ENCODE measurements at places on chromosomes 1 and 21.

DNA sequence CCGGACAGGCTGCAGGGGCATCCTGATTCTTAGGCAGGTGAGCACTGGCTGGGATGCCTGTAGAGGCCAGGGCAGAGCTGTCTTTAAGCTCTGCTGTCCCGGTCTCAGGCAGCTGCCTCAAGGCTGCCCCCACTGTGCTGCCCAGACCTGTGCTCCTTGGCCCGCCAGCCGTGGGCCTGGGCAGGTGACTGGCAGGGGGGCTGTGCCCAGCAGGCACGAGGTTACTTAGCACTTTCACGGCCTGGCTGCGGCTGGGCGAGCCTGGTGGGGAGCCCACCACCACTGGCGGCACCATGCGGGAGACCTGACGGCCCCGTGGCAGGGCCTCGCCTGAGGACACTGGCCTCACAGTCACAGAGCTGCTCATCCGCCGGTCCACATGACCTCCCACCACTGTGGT is 8.2 kb downstream of the CRYBG2 start:
- DNase-seq, result no peak

DNA sequence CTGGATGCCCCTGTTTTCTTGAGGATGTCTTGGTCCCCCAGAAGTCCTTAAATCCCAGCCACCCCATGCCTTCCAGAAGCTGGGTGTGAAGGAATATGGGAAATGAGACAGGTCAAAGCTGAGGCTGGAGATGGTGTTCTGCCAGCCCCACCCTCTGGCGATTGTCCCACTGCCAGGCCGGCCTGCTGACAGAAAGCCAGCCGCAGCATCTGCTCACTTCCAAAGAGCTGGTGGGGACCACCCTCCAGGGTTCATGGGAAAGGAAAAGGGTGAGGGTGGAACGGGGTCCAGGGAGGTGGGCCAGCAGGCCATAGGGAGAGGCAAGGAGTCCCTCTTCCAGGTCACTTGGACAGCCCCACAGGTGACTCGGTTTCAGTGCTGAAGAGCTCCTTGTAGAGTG is 1.9 kb upstream of the LINGO4 start:
- no peak for DNase-seq

GRCh38 chr1:186681121-186681520 is 898 bp upstream of the PTGS2 start:
- peak; percentile 10 for DNase-seq

DNA sequence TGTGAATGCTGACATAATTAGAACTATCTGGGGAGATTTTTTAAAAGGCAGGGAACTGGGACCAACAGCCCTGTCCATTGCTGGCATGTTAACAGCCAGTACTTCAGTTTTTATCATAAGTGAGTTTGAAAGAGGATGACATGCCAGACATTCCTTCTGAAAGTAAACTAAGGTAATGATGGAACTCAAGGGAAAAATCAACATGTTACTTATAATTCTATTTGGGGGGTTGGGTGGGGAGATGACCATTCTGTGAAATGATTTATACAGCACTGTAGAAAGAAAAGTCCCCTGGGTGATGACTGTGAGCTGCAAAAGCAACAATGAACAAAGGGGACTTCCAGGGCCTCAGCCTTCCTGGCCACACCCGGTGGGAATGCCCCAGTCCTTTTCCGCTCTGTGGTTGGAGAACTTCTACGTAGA is 5.4 kb upstream of the LAMC2 start:
- DNase-seq, result peak; percentile 92

- no peak for DNase-seq
Observed at GRCh38 chr1:41192456-41193178, 49.5 kb downstream of the SCMH1 start.

- DNase-seq, result no peak
Observed at GRCh38 chr1:65955071-65955470, 162.4 kb downstream of the PDE4B start.

GRCh38 chr1:52679498-52679897 is 18.6 kb downstream of the COA7 start:
- DNase-seq, result no peak

GRCh38 chr1:51572365-51572764 is 44.5 kb upstream of the OSBPL9 start:
- no peak for DNase-seq

DNA sequence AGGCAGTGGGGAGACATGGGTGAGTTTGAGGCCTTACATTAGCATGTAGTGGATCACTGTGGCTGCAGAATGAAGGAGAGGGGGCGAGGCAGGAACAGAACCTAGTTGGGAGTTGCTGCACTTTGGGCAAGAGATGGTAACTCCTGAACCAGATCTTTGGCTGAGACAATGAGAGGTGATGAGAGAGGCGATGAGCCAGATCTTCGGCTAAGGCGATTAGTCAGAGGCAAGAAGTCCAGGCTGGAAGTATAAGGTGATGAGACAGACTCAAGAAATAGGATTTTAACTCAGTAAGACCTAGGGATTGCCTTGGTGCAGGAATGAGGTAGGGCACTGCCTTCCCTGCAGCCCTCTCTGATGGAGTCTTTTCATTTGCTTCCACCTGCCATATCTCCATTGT is 9.1 kb upstream of the ARTN start:
- DNase-seq, result peak; percentile 34

- peak; percentile 82 for DNase-seq
Observed at GRCh38 chr1:224637515-224637914, 21.4 kb downstream of the CNIH3 start.

DNA sequence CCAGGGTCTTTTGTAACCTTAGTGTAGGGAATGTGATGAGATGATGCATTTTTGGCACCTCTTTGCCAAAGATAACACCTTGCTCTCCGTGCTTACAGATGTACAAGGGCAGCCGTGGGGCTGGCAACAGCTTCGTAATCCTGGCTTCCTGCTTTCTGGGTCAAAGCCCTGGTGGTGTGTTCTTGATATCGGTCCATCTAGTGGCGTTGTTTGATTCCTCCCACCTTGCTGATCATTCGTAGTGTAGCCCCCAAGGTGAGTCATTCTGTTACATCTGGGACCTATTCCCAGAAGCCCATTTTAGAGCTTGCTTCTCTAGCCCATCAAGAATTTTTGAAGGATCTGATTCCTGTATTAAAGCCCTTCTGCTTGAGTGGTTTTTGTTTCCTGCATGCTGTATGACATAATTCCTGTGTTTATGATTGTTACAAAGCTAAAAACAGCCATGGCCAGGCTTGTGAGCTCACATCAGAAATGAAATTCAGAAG is 7.0 kb upstream of the CCT8 start:
- DNase-seq, result peak; percentile 21

DNA sequence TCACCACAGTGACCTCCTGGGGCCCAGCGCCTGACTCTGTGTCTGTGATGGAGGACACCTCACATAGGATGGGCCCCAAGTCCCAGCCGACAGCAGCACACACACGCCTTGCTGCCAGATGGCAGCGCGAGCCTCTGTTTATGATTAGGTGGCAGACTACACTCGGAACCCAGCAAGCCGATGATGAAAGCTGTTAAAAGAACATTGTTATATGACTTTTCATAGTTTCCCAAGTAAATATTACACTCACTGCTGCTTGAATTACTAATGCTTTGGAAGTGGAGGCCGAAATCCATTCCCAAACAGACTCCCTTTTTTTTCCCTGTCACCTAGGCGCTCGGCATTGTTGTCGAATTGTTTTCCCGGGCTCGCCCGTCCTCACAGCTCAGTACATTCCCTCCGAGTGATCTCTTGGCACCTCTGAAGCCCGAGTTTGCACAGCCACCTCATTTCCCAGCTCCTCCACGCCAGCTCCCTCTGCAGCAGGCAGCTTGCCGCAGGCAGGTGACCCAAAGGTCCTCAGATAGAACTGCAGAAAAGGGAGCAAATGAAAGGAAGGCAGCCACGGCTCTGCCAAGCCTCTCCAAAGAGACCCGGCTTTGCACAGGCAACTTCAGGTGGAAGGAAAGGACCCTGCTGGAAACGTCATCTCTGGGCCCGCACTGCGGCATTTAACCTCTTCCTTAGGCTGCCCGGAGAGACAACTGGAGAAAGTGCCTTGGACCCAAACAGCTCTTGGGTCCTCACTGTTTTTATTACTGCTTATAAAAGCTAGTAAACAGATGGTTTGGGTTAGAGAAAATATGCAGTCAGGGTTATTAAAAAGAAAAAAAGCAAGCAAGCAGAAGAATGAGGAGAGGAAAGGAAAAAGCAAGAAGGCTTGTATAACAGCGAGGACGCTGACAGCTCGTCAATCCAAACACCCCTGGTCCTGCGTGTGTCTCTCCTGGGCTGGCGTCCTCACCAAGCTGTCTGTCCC is 72.2 kb upstream of the SLC25A33 start:
- peak; percentile 41 for DNase-seq

- no peak for DNase-seq
Observed at GRCh38 chr1:63612564-63612963, 19.4 kb downstream of the PGM1 start.

DNA sequence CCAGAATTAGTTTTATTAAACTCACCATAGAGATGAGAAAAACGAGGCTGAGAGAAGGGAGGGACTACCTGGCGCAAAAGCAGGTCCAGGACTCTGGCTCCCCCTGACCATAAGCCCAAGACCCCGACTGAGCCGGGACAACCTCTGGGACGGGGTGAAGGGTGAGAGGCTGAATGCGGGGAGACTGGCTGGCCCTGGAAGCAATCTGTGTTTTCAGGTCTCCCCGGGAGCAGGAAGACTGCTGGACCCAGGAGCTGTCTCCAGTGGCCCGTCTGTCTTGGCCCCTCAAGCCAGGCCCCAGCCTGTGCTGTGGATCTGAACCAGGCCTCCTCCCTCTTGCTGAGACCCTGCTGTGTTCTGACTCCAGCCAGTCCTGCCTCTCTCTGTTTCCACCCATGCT is 240.8 kb downstream of the TRABD2B start:
- no peak for DNase-seq

DNA sequence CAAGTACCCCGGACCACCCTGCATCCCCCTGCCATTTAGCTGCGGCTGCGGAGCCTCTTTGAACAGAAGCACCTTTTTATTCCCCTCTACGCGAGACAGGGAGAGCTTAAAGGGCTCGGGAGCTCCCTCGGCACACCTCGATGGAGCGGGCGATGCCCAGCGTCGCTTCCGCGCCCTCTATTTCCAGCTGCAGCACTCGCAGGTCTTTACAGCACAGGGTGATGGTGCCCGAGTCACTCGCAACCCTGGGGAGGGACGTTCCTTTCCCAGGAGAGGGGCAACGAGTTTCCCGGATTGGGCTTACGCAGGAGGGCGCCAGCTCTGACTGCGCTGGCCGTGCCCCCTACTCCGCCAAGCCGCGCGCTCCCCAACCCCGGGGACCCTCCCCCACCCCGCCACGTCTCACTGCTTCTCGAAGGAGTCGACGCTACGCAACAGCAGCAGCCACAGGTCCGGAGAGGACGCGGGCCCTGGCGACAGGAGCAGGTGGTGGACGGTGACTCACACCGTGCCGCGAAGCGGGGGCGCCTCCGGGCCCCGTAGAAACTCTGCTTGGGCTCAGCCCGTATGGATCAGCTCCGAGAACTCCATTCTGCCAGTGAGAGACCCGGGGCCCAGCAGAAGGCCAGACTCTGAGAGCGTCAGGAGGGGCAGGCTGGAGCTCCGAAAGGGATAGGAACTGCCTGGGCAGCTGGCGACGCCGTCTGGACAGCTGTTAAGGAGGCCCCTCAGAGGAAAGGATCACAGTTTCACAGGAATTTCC is 5.8 kb upstream of the FAM167B start:
- peak; percentile 19 for DNase-seq

GRCh38 chr1:211632808-211633523 is 42.5 kb downstream of the NEK2 start:
- peak; percentile 79 for DNase-seq

DNA sequence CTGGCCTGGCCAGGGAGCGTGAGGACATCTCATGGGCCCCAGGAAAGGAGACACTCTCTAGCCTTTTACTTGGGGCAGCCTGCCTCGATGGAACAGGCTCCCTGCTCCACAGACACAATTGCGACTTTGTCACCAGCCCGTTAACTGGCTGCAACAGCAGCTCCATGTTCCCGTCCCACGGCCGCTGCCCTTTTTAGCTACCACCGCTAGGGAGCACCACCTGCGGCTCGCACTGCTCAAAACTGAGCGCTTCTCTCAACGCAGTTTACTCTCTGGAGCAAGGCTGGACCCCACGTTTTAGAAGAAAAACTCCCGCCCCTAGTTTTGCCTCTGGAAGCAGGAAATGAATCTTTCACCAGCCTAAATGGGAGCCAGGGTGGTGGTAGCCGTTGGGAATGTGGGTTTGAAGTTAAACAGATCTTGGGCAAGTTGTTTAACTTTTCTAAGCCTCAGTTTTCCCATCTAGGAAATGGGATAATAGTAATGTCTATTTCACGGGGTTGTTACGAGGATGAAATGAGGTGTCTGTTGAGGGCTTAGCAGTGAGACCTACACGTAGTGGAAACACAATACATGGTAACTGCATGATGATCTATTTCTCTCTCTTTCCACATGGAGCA is 3.5 kb upstream of the LRRC38 start:
- peak; percentile 15 for DNase-seq

- DNase-seq, result no peak
Observed at GRCh38 chr1:211548321-211549091, 30.5 kb downstream of the SLC30A1 start.

DNA sequence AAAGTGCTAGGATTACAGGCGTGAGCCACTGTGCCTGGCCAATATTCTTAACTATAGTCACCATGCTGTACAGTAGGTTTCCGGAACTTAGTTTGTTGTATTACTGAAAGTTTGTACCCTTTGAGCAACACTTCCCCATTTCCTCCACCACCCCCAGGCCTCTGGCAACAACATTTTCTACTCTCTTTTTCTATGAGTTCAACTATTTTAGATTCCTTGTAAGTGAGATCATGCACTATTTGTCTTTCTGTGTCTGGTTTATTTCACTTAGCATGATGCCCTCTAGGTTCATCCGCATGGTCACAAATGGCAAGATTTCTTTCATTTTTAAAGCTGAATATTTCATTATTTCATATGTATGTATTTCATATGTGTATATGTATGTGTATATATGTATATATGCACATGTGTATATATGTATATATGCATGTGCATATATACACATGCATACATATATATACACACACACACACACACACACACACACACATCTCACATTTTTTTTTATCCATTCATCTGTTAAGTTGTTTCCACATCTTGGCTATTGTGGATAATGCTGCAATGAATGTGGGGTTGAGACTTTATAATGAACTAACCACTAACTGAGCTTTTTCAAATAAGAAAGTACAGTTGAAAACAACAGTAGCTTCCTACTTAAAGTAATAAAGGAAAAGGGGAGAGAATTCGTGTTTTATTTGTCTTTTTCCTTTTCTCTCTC is 256.8 kb upstream of the C1orf105 start:
- DNase-seq, result peak; percentile 50

DNA sequence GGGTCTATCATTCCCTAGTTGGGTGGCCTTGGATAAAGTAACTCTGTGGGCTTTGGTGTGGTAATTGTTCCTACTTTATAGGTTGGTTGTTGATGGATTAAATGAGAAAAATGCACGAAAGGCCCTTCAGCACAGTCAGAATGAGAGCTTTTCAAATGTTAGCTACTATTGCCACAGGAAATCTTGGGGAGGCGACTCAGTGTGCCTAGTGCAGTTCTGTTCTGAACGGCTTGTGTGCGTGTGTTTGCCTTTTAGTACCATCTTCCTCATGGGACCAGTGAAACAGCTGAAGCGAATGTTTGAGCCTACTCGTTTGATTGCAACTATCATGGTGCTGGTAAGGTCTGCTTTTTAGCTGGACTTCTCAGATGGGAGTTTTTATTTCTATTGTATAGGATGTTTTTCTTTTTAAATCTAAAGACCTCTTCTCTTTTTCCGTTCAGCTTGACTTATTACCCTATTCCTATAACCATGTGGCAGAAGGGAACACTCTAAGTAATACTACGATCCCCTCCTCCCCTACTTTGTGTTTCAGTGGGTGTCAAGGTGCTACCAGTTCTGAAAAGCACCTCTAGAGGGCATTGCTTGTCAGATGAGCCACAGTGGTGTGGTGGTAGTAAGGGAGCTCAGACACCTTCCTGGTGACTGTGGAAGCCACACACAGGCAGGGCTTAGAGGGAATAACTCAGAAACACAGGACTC is 9.2 kb downstream of the SFT2D2 start:
- DNase-seq, result peak; percentile 62

All from fibroblast of mammary gland (primary cell).